ENCODE measurements at places on chromosomes 16 and 17.

- DNase-seq = no peak
Measured at GRCh38 chr17:9790889-9791876, at the start of gene DHRS7C. Gene DHRS7C (minus strand): TSS chr17:9791592. CDS start chr17:9791284, 308 bp downstream.

GRCh38 chr17:45310380-45311324, 6.2 kb downstream of the MAP3K14 start:
- no peak for DNase-seq

- no peak for DNase-seq
Measured at GRCh38 chr16:6692874-6693273, 639.8 kb upstream of the RBFOX1 start.

DNA sequence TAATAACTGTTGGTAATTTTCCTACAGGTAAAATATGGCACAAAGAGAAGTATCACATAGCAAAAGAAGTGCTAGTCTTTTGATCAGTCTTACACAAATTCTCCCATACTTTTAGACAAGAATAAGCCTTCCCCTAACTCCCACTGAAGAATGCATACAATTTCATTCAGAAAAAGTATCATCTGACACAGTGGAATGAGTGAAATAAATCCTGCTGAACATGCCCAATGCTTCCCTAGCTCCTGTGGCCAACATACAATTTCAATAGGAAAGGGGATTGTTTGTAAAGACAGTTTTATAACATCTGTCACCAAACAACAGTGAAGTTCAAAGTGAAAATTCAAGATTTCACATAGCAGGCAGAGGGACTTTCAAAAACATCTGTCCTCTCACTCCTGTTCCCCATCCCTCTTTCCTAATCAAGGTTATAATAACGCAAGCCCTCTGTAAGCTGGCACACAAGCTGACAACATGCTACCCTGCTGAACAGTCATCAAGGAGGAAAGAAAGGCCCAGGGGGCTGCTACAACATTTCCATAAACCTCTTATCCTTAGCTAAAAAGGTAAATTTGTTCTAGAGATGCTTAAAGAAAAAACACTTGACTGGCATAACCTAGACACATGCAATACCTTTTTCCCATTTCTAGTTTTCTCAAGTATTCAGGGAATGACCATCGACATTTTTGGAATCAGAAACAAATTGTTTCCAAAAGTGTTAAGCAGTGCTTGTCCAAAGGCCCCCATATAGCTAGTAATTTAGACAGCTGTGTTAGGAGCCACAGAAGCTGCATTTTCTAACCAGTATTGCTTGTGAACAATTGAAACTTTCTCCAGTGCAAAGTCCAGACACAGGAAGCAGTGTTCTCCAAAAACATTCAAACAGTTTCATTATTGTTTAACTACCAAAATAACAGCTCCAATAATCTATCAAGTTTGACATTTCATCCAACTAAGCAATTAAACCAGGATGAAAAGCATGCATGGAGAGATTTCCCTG, 11.5 kb upstream of the RFFL start:
- no peak for DNase-seq

DNA sequence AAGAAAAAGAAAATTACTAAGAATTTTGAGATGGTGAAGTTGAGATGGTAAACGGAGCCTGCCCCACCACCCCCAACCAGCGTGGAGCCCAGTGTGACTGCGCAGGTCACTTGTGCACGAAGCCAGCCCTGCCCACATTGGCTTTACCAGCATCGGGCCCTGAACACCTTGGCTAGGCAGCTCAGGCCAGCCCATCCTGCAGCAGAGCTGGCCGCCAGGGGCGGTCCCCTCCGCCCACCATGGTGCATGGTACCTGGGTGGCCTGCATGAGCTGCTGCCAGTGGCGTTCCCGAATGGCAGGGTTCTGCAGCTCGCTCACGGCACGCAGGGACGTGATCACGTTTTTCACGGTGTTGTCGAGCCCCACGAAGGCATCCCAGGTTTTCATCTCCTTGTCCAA, 62.7 kb downstream of the DNAH17 start:
- no peak for DNase-seq
